ENCODE measurements at places on chromosomes 6 and 20. TPM values are rescaled to one million over a fixed set of nuclear protein-coding genes. Genes with fewer than 3 reads are reported as not detected.

The FOXQ1 gene
- total RNA-seq = 7.4 TPM

The RTF2 gene
- 57.2 TPM for total RNA-seq

The SPAG4 gene
- 2.9 TPM for total RNA-seq

The MAK gene
- total RNA-seq = 0.53 TPM

The HDDC2 gene
- 46.1 TPM for total RNA-seq

The LY6G6C gene
- not detected for total RNA-seq

The BPIFB1 gene
- not detected for total RNA-seq

The MOXD1 gene
- 209 TPM for total RNA-seq

The ASCC3 gene
- 28.8 TPM for total RNA-seq

The GNAS-AS1 gene
- total RNA-seq = 2.6 TPM

The HAO1 gene
- not detected for total RNA-seq

The ZC3H12D gene
- total RNA-seq = 1.3 TPM

The XKR7 gene
- total RNA-seq = 0.23 TPM

The SLC52A3 gene
- total RNA-seq = 4.3 TPM

The GGTLC1 gene
- total RNA-seq = not detected

The CCDC170 gene
- total RNA-seq = 3.1 TPM

The DAAM2 gene
- total RNA-seq = 35.6 TPM

The TMEM170B gene
- 6.0 TPM for total RNA-seq

The TSHZ2 gene
- 21.8 TPM for total RNA-seq

The PLN gene
- 9.8 TPM for total RNA-seq

The TAAR8 gene
- total RNA-seq = not detected

The DUSP15 gene
- 18.0 TPM for total RNA-seq

The ENPP3 gene
- 6.5 TPM for total RNA-seq

The SLC22A3 gene
- total RNA-seq = 7.6 TPM

The PRL gene
- total RNA-seq = 0.58 TPM

The RIPOR3 gene
- 18.1 TPM for total RNA-seq

The NINL gene
- total RNA-seq = 27.0 TPM

The CALHM4 gene
- not detected for total RNA-seq

The FAM184A gene
- total RNA-seq = 5.0 TPM

The ADAM33 gene
- 24.6 TPM for total RNA-seq

The PTCRA gene
- 0.82 TPM for total RNA-seq

The ULBP1 gene
- total RNA-seq = 0.29 TPM

The SULF2 gene
- total RNA-seq = 72.6 TPM

The ZNF391 gene
- total RNA-seq = 6.2 TPM

The CENPB gene
- 50.0 TPM for total RNA-seq

The PTPRT gene
- 1.6 TPM for total RNA-seq

The BANF2 gene
- not detected for total RNA-seq

The IPCEF1 gene
- total RNA-seq = 8.8 TPM

The EYS gene
- 0.99 TPM for total RNA-seq

The FAM83C gene
- not detected for total RNA-seq

The BTN1A1 gene
- total RNA-seq = not detected

The NPEPL1 gene
- 41.1 TPM for total RNA-seq

The TNFRSF21 gene
- 25.0 TPM for total RNA-seq

The ADGRF4 gene
- 0.18 TPM for total RNA-seq

The LKAAEAR1 gene
- total RNA-seq = 1.1 TPM

The CENPW gene
- 3.7 TPM for total RNA-seq
